ENCODE measurements at places on chromosomes 12 and 14.

GRCh38 chr14:65277027-65277426, 135.5 kb upstream of the FUT8 start:
- no peak for DNase-seq

GRCh38 chr14:102872020-102872419, 50.4 kb upstream of the AMN start:
- DNase-seq, result no peak

GRCh38 chr12:107435072-107435471, 250.5 kb upstream of the PWP1 start:
- DNase-seq, result no peak

DNA sequence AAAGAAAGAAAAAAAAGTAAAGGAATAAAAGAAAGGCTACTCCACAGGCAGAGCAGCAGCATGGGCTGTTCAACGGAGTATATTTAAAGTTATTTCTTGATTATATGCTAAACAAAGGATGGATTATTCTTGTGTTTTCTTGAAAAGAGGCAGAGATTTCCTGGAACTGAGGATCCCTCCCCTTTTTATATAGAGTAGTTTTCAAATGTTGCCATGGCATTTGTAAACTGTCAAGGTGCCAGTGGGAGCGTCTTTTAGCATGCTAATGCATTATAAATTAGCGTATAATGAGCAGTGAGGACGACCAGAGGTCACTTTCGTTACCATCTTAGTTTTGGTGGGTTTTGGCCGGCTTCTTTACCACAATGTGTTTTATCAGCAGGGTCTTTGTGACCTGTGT, 383.0 kb downstream of the PCNX1 start:
- no peak for DNase-seq

- no peak for DNase-seq
Measured at GRCh38 chr14:94690896-94691659, 78.8 kb downstream of the GSC start.

- no peak for DNase-seq
Measured at GRCh38 chr12:128365032-128365431, 98.1 kb downstream of the TMEM132C start.

GRCh38 chr14:59374048-59374447, 91.1 kb downstream of the GPR135 start:
- DNase-seq, result no peak
